ENCODE measurements at places on chromosomes 12 and 14.
A peak's percentile ranks its signal among the peaks of the same experiment; 100 is the strongest.

- DNase-seq: no peak
Observed at GRCh38 chr14:96602186-96602585, 100.0 kb downstream of the PAPOLA start.

GRCh38 chr14:52356025-52356424 lies 41.9 kb downstream of the PTGER2 start:
- DNase-seq: no peak

- no peak for DNase-seq
Observed at GRCh38 chr12:47740606-47741339, 15.5 kb upstream of the ENDOU start.

GRCh38 chr14:71204231-71204630 lies 297.0 kb downstream of the PCNX1 start:
- no peak for DNase-seq

DNA sequence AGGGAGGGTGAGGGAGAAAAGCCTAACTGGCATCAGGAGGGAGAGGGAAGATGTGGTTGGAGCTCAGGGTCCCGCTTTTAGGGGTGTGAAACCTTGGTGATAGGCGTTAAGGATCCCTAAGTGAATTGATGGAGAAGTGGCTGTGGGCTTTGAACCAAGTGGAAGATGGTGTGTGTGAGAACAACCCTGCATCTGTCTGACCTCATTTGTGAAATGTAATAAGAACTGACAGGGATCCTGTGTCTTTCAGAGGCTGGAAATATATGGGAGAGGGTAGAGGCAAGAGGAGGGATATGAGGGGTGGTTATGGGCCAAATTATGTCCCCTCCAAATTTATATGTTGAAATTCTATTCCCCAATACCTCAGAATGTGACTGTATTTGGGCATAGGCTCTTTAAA lies 63.8 kb upstream of the NRXN3 start:
- DNase-seq: no peak

GRCh38 chr12:127559349-127560040 lies 707.5 kb upstream of the TMEM132C start:
- DNase-seq: peak; percentile 85

DNA sequence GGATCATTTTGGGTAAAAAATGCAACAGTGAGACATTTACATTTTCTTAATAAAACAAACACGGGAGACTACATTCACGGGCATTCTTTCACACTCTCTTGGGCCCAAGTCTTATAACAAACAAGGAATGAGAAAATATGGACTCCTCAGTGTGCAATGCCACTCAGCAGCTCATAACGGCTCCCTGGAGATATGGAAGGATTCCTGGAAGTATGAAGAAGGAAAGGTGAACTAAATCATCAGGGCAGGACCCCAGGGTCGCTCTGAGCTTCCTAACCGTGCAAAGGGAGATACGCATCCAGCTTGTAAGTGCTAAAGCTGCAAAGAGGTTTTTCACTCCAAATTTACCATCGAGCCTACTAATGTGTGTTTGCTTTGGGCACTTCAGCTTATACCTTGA lies 33.5 kb upstream of the CCDC91 start:
- DNase-seq: no peak

GRCh38 chr12:76080729-76081415 lies 3.6 kb downstream of the NAP1L1 start:
- no peak for DNase-seq

DNA sequence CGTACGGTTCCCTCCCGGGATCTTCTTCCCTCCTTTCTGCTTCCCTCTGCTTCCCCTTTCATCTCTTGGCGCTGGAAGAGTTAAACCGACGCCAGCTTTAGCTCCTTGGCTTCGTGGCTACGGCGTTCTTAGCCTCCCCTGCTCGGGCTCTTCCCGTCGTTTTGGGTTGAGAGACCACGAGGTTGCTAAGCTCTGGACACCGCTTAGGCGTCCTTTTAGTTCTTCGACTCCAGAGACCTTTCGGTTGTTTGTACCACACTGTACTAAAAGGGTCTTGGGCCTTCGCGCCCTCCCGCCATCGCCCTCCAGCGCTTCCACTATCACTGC lies 545 bp downstream of the CPSF2 start:
- no peak for DNase-seq

All from SJSA1 (cell line).